Neural progenitor cell (in vitro differentiated cells): ENCODE measurements at places on chromosomes 7 and 10.

GRCh38 chr7:15866753-15867152 lies 180.3 kb upstream of the MEOX2 start:
- no peaks in the 10 kb centered on the region for H3K4me1 ChIP-seq
- no peak overlapping the region for H3K27ac ChIP-seq
- DNase-seq = no peak
- H3K27me3 ChIP-seq = no peaks in the 10 kb centered on the region
- no peaks in the 10 kb centered on the region for H3K36me3 ChIP-seq

DNA sequence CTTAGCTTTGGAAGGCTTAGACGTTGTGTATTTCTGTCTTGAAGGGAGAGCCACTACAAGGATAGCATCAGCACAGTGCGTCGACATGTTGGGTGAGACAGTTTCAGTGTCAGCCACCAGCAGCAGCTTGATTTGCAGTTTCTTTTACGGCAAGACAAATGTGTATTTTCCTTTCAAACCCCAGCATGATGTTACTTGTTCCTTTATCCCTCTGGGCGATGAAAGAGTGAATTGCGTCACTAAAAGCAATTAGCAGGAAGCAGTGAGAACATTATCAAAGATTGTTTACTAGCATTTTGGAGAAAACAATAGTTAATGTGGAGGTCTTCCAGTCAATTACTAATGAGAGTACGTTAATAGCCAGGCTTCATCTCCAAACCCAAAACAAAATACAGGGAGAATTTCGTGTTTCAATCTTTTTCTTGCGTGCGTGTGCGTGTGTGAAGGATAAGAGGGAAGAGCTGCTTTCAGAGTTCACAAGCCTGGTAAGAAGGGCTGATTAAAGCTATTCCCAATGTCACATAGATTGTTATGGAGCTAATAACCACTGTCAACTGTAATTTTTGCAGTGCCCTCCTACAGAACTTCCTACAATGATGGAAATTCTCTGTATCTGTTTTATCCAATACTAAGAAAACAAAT lies 157.1 kb upstream of the AOAH start:
- no peaks in the 10 kb centered on the region for H3K27me3 ChIP-seq
- H3K27ac ChIP-seq = no peak overlapping the region
- no peak overlapping the region for H3K4me3 ChIP-seq
- no peak for DNase-seq

- DNase-seq = no peak
- H3K27ac ChIP-seq = no peak overlapping the region
- H3K4me1 ChIP-seq = no peaks in the 10 kb centered on the region
- H3K36me3 ChIP-seq = no peaks in the 10 kb centered on the region
- H3K4me3 ChIP-seq = no peak overlapping the region
Observed at GRCh38 chr10:111593578-111593977, 516.7 kb downstream of the ADRA2A start.

DNA sequence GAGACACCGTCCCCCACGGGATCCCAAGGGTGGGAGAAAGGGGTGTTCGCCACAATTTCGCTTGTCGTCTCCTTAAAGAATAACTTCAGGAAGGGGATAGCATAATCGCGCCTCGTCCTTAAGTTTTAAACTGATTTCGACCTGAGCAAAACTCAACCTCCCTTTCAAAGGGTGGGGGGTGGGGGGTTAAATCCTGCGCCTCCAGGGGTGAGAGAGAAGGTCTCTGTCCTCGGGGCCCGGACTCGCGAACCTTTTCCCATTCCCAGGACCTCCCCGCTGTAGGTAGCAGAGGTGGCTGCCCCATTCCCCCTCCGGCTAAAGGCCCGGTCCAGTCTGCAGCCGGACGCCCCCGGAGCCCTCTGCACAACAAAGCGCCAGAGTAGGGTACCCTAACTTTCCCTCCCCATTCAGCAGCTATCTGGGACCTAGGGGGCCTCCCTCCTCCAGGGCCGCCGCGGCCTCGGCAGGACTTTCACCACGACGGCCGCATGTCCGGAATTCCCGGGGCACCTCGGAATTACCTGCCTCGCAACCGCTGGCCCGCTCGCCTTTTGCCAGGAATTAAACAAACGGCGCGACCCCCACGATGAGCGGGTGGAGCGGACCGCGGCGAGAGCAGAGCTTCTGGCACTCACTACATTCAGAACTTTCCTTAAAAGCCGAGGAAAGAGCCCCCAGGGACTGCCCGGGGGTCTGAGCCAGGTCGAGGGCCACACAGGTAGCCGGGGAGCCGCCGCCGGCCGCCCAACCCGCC lies 1.7 kb downstream of the CDK6 start:
- no peak overlapping the region for H3K27ac ChIP-seq
- peaks cover 7% of the 10 kb centered on the region for H3K4me1 ChIP-seq
- H3K36me3 ChIP-seq = no peaks in the 10 kb centered on the region
- peaks cover 73% of the 10 kb centered on the region for H3K27me3 ChIP-seq
- H3K4me3 ChIP-seq = peak overlapping the region; percentile 67

GRCh38 chr7:145082366-145083161 lies 246.7 kb upstream of the TPK1 start:
- H3K27ac ChIP-seq = no peak overlapping the region
- no peak overlapping the region for H3K4me3 ChIP-seq
- DNase-seq = no peak
- no peaks in the 10 kb centered on the region for H3K4me1 ChIP-seq
- H3K27me3 ChIP-seq = no peaks in the 10 kb centered on the region

DNA sequence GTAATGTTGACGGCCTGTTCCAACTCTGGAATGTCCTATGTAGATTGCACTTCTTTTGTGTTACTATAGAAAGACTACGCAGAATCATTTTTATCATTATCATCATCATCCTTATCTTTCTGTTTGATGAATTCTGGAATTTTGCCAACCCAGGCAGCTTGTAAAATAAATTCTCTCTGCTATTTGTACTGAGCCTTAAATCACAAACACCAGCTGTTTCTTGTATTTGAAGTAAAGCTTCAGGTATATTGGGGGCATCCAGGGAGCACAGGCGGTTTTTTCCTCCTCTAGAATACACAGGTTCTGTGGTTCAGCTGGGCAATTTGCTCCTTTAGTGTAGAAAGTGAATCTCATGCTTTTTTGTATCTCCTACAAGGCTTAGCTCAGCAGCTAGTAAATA lies 14.9 kb upstream of the CPA5 start:
- H3K27ac ChIP-seq = no peak overlapping the region
- H3K36me3 ChIP-seq = no peaks in the 10 kb centered on the region
- DNase-seq = no peak
- no peaks in the 10 kb centered on the region for H3K27me3 ChIP-seq
- no peak overlapping the region for H3K4me3 ChIP-seq

DNA sequence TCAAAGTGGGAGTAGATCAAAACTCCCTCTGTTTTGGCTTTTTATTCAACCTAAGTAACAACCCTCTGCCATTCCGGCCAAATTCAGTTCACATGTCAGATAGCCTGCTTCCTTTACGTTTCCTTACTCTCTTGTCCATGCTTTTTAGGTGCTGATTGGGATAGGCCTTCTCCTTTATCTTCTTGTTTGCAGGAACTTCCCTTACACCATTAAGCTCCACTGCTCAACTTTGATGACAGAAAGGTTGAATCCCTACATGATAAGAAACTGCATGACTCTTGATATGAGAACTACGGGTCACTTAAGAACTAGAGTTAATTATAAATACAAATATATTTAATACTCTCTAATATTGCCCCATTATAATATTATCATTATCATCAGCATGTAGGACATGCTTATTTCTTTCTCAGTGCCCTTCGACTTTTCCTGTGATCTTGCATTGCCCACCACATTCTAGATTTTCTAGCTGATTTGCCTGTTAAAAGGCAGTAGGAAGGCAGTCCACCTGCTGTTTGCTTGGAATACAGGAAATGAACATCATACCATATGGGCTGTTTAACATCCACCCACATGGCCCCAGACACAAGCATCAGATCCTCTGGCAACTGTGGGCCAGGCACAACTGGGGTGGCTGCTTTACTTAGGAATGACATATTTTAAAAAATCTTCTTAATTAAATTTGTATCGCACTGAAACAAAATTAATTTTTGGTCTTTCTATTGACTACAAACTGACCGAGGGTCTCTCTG lies 59.7 kb upstream of the CCDC6 start:
- no peak overlapping the region for H3K4me3 ChIP-seq
- no peaks in the 10 kb centered on the region for H3K36me3 ChIP-seq
- no peaks in the 10 kb centered on the region for H3K4me1 ChIP-seq
- H3K27ac ChIP-seq = no peak overlapping the region
- no peaks in the 10 kb centered on the region for H3K27me3 ChIP-seq
- DNase-seq = no peak

- H3K27ac ChIP-seq = no peak overlapping the region
- DNase-seq = peak; percentile 80
- peaks cover 4% of the 10 kb centered on the region for H3K4me1 ChIP-seq
- no peaks in the 10 kb centered on the region for H3K36me3 ChIP-seq
- no peaks in the 10 kb centered on the region for H3K27me3 ChIP-seq
Observed at GRCh38 chr7:15015545-15016314, 113.2 kb upstream of the DGKB start.

GRCh38 chr7:122803323-122803722 lies 82.9 kb downstream of the CADPS2 start:
- no peak overlapping the region for H3K27ac ChIP-seq
- H3K4me3 ChIP-seq = no peak overlapping the region
- DNase-seq = peak; percentile 49
- H3K4me1 ChIP-seq = peaks cover 13% of the 10 kb centered on the region
- no peaks in the 10 kb centered on the region for H3K36me3 ChIP-seq

GRCh38 chr7:23167691-23168090 lies 14.2 kb upstream of the NUP42 start:
- no peak overlapping the region for H3K27ac ChIP-seq
- no peaks in the 10 kb centered on the region for H3K4me1 ChIP-seq
- H3K4me3 ChIP-seq = no peak overlapping the region
- no peak for DNase-seq

DNA sequence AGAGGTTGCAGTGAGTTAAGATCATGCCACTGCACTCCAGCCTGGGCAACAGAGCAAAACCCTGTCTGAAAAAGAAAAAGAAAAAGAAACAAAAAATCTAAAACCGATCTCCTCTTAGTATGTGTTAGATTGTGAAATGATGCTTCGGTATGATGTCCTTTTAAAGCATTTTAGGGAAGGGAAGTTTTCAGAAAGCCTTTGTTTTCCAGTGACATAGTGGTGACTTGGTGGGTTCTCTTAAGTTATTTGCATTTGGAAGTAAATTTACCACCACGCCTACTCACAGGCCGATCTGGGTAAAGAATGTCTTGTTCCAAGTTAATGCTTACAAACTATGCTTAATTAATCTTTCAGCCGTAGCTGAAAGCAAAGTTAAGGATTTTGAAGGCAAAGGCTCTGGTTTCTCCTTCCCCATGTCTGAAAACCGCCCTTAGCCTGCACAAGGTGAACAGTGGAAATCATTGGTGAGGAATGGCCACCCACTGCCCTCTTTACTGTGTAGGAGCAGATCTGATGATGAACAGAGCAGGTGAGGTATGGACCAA lies 10.7 kb downstream of the MTURN start:
- H3K36me3 ChIP-seq = no peaks in the 10 kb centered on the region
- H3K27ac ChIP-seq = no peak overlapping the region
- no peak for DNase-seq
- H3K4me3 ChIP-seq = no peak overlapping the region
- H3K4me1 ChIP-seq = peaks cover 23% of the 10 kb centered on the region
- H3K27me3 ChIP-seq = no peaks in the 10 kb centered on the region

DNA sequence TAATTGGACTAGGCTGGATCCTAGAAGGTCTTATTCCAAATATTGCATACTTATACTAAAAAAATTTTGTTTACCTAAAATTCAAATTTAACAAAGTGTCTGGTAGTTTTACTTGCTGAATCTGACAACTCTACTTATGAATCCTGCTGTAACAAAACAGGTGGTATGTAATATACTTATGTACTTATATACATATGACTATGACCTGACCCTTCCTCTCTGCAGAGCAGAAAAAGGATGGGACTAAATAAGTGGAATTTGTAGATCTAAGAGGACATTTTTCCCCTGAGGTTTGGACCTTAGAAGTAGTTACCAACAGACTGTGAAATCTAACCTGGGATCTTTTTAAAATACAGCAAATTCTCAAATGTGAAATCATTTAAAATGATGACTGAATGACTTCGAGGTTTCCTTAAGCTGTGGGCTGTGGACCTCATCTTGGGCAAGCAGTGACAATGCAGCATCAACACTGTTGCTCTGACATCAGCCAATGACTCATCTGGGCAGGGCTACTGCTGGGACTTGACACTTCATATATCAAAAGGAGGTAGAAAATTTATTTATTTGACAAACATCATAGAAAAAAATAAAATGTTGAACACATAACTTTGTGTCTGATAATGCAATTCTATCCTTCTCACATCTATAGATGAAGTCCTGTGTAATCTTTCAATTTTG lies 73.6 kb downstream of the RELN start:
- H3K27me3 ChIP-seq = no peaks in the 10 kb centered on the region
- H3K4me1 ChIP-seq = no peaks in the 10 kb centered on the region
- H3K36me3 ChIP-seq = no peaks in the 10 kb centered on the region
- DNase-seq = no peak

- H3K4me3 ChIP-seq = no peak overlapping the region
- H3K27ac ChIP-seq = no peak overlapping the region
- no peaks in the 10 kb centered on the region for H3K27me3 ChIP-seq
- no peak for DNase-seq
Observed at GRCh38 chr10:133467286-133467911, 13.7 kb downstream of the SCART1 start.

DNA sequence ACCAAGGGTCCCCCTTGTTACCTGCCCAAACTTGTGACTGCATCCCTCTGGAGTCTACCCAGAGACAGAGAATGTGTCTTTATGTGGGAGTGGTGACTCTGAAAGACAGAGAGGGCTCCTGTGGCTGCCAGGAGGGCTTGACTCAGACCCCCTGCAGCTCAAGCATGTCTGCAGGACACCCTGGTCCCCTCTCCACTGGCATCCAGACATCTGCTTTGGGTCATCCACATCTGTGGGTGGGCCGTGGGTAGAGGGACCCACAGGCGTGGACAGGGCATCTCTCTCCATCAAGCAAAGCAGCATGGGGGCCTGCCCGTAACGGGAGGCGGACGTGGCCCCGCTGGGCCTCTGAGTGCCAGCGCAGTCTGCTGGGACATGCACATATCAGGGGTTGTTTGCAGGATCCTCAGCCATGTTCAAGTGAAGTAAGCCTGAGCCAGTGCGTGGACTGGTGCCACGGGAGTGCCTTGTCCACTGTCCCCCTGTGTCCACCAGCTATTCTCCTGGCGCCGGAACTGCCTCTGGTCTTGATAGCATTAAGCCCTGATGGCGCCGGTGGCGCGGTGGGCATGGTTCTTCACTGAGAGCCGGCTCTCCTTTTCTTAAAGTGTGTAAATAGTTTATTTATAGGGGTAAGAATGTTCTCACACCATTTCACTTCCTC lies 19.4 kb upstream of the SH2D4B start:
- H3K4me1 ChIP-seq = no peaks in the 10 kb centered on the region
- no peak for DNase-seq
- H3K27ac ChIP-seq = no peak overlapping the region
- no peaks in the 10 kb centered on the region for H3K36me3 ChIP-seq
- no peak overlapping the region for H3K4me3 ChIP-seq
- no peaks in the 10 kb centered on the region for H3K27me3 ChIP-seq

- no peak overlapping the region for H3K4me3 ChIP-seq
- H3K27ac ChIP-seq = no peak overlapping the region
- peaks cover 44% of the 10 kb centered on the region for H3K4me1 ChIP-seq
- peaks cover 6% of the 10 kb centered on the region for H3K27me3 ChIP-seq
Observed at GRCh38 chr10:112834751-112835181, 115.3 kb upstream of the TCF7L2 start.
